Activated naive CD4-positive, alpha-beta T cell treated with Interleukin-2 at 50 U/mL for 16 hours (primary cell): ENCODE measurements at places on chromosomes 12 and 14.
A peak's percentile ranks its signal among the peaks of the same experiment; 100 is the strongest.

DNA sequence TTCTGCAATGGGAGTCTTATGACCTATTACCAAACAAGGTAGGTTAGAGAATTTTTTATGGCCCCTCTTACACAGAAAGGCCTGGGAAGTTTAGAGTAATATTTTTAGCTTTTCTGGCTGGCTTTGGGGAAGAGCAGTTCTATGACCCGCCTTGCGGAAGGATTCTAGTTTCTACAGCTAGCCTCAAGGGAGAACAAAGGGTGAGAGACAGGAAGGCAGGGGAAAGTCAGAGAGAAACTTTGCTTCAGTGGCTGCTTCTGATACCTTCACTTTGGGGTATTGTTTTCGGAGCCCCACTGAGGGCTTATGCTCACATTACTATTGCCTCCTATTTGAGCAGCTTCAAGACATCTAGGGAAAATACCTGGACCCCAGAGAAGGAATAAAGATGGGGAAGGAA, 80.7 kb upstream of the NUDT4 start:
- no peak for DNase-seq

- no peak for DNase-seq
Observed at GRCh38 chr14:39097159-39097558, 5.9 kb downstream of the SEC23A start.

DNA sequence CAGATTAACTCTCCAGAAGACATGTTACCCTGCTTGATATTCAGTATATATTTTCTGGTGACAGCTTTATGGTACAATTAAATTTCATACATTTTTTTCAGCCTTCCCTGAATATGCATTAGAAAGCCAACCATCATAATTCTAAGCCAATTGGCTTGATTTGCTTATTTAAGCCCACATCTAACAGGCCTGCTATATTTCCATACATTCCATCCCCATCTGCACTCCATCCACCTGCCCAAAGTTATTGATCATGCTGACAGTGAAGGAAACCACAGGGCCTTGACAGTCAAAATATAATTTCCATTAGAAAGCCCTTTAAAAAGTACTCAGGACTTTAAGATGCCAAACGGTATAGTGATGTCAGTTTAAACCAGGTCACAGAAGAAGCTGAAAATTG, 164.3 kb downstream of the GXYLT1 start:
- no peak for DNase-seq

DNA sequence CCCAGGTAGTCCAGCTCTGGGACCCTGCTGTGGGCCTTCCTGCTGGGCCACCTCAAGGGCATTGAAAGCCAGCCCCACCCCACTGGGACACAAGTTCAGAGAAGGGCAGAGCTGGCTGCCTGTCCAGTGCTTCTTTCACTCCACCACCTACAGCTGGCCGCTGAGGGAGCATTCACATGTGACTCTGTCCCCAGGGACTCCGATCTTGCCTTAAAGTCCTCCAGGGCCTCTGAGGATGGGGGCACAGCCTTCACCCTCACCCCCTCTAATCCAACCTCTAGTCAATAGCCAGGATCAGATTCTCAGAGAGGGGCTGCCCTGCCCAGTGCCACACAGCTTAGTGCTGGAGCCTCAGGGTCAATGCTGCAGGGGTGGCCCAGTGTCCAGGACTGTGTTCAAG, 5.0 kb upstream of the CYP46A1 start:
- no peak for DNase-seq

DNA sequence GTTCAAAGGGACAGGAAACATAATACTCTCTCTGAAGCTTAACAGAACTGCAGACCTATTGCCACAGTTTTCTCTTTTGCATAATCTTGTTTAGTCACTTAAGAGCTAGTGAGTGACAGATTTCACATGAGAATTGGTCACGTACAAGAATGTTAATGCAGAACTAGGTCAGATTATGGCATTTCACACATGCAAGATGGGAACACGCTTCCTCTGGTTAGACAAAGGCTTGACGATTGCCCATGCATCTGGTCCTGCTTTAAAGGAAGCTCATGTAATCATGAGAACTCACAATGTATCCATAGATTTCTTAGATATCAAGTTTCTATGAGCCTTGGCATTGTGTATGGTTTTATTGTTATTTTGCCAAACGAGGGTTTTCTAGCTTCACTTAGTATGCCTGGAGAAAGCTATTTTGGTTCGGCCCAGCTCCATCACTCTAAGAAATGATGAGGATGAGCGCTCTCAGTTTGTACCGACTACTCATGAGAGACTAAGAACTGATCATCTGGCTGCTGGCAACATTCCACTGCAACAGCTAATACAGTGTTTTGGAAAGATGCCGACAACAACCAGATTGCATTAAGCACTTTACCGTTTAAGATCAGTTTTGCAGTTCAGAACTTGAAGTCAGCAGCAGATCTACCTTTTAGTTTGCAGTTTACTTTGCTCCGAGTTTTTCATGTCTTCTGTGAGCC, 380.0 kb downstream of the DIO2 start:
- DNase-seq = no peak

DNA sequence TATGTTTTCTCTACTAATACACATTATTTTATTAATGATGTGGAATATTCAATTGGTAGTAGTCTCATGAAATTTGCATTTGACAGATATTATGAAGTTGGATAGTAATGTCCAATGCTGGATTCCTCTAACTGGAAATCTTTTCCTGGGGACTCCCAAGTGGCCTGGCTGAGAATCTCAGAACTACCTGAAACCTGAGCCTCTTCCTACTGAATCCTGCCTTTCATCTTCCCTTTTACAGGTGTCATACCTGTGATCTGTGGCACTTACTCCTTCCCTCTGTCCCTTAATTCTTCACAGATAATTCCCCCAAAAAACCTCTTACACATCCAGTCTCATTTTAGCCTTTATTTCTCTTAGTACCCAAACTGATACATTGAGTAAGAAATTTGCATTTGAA, 89.7 kb upstream of the MYF6 start:
- DNase-seq = no peak

- DNase-seq = no peak
Observed at GRCh38 chr12:105166736-105167135, 59.2 kb downstream of the WASHC4 start.

- no peak for DNase-seq
Observed at GRCh38 chr12:111494676-111495075, 89.0 kb downstream of the SH2B3 start.

GRCh38 chr12:30692470-30692869, 3.2 kb downstream of the IPO8 start:
- DNase-seq = no peak

GRCh38 chr12:6208130-6208529, 7.9 kb downstream of the CD9 start:
- no peak for DNase-seq

DNA sequence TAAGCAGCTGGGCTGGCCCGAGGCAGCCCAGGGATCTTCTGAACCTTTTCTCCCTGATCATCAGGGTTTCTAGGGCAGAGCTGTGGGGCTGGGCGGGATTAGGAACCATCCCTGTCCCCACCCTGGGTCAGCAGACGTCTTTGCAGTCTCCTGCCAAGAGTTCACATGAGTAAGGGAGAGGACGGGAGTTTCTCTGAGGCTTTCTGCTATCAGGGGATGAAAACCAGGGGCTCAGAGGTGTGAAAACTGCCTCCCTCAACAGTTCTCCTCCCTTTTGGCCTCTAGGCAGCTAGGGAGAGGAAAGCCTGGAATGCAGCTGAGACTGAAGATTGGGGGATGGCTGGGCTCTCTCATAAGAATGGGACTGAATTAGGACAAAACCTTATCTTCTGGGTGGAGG, 7.9 kb downstream of the ZNF385A start:
- no peak for DNase-seq

- DNase-seq = no peak
Observed at GRCh38 chr14:99854831-99855230, 61.6 kb downstream of the EML1 start.

DNA sequence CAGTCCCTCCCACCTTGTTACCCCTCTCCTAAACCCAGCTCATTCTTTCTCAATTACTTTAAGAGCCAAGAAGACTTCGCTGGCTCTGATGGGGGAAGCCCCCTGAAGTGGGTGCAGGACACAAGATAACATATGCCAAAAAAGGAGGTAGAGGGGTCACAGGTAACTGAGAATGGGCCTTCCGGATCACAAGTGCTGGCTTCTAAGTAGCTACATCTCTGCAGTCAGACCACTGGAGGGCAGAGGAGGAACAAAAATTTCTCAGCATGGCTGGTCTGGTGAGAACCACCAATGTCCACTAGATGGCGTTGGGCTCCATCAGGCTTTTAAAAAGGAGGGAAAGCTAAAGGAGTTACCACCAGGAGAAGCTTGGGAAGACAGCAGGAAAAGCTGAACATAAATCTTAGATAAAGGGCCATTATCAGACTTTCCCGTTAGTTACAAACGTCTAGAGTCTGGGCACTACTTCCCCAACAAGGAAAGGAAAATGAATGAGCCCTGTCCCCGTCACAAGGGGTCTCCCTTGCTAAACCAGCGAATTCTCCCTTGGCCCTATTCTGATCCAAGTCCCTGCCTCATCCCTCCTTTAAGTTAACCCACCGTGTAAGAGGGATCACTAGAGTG, 11.6 kb upstream of the CDH24 start:
- peak; percentile 74 for DNase-seq

- DNase-seq = no peak
Observed at GRCh38 chr14:75980856-75981255, 939 bp downstream of the TGFB3 start.

DNA sequence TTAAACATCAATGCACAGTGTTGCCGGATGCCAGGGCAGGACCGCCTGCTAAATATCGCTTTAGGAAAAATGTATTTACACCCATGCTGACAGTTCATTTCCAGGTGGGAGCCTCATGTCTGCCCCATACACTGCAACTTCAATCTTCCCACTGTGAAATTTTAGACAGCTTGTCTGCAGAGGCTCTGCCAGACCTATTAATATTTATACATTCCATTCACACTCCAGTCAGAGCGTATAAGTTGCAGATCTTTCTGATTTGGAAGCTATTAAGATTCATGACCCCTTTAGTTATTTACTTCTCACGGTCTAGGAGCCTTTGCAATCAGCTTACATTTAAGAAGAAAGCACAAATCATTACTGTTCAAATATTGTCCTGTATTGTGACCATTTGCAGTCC, 357.4 kb downstream of the ATP23 start:
- no peak for DNase-seq

- no peak for DNase-seq
Observed at GRCh38 chr14:100446572-100446971, 123.4 kb downstream of the SLC25A47 start.

DNA sequence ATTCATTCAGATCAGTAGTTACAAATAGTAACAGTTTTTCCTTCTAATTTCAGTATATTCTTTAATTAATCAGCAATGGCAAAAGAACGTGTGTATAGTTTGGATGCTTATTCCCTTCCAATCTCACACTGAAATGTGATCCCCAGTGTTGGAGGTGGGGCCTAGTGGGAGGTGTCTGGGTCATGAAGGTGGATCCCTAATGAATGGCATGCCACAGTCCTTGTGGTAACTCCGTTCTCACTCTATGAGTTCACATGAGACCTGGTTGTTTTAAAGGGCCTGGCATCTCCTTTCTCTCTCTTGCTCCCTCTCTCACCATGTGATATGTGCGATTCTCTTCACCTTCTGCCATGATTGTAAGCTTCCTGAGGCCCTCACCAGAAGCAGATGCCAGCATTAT, 18.9 kb upstream of the SYNDIG1L start:
- no peak for DNase-seq

GRCh38 chr12:7369274-7369729, 65.4 kb downstream of the ACSM4 start:
- DNase-seq = no peak

DNA sequence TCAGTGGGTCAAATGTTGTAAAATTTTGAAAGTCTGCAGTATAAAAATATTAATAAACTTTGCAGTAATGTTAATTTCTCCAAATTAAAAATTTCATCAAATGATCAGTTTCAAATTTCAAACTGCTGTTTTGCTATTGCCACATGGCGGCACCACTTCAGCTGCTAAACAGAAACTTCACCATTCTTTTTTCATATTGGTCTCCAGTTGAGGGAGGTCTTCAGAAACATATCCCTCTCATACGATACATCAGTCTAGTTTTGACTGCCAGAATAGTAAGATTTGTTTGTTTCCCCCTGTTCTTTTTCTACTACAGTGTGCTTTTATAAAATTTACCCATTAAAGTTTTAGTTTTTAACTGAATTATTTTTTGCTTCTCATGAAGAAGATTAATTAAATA, 4.2 kb upstream of the TRHDE start:
- DNase-seq = no peak

DNA sequence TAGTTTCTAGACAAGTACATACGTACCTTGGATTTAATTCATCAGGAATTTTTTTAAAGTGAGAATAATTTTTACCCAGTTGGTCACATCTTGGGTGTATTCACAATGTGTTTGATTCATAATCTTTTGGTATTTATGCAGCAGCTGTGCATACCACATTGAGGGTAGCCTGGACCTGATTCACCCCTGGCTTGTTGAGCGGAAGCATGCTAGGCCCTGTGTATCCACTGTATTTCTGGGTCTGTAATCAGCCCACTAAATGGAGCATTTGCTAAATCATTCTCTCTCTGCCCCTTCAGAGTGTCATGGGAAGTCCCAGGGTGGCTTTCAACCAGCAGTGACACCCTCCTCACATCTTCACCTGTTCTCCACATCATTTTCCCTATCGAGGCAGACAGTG, 203.8 kb upstream of the RGS6 start:
- no peak for DNase-seq

- DNase-seq = peak; percentile 12
Observed at GRCh38 chr12:47111392-47111778, 31.6 kb upstream of the AMIGO2 start.

DNA sequence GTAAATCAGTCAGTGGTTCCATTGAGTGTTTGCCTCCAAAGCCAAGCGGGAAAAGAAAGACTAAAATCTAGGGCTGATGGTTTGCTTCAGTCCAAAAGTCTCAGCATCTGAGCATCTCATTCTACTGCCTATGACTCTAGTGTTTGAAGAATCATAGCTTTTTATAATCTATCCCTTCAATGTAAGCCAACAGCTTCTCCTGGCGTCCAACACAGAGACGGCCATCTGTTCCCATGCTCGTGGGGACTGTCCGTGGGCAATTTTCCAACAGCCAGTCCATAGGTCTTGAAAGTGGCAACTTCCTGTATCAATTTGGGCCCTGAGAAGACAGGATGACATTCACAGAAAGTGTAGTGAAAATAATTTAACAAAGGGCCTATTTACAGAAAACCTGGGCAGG, 544.4 kb upstream of the TMEM132C start:
- DNase-seq = no peak

DNA sequence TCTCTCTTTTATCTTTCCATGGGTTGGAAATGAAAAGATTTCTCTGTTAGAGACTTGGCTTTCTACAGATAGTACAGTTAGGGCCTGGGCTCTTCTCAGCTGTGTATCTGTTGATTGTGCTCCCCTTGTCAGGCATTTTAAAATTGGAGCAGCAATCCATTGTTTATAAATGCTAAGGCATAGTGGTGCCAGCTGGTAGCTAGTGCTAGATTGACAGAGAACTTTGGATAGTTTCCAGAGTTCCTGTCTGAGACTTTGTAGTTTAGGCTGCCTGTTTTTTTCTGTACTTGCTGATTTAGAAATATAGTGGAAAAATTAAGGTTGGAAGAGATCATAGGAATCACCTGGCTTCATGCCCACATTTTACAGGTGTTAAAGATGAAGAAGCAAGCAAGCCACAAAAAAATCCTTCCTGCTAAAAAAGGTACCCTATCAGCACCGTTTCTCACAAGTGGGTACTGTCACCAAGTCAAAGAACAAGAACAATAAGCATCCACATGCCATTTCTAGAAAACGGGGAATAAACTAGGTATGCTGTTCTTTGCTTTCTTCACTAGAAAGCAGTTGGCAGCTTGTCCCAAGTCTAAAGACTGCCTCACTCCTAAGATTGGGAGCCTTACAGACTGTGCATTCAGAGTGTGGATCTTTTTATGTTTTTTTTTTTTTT, 6.2 kb downstream of the TTLL5 start:
- no peak for DNase-seq
